Stimulated activated naive B cell treated with anti-CD40 and anti-IgM and Interleukin-4, amounts not matched to agents 10 μg/mL and 1 μg/mL and 100 μg/mL, for 72 hours (primary cell): ENCODE measurements at places on chromosomes 4 and X.

GRCh38 chr4:144318797-144319196, 178.3 kb upstream of the GYPA start:
- no peak for DNase-seq

- DNase-seq: no peak
These were observed 420.1 kb downstream of the ZNF674 start for GRCh38 chrX:46125111-46125510.

DNA sequence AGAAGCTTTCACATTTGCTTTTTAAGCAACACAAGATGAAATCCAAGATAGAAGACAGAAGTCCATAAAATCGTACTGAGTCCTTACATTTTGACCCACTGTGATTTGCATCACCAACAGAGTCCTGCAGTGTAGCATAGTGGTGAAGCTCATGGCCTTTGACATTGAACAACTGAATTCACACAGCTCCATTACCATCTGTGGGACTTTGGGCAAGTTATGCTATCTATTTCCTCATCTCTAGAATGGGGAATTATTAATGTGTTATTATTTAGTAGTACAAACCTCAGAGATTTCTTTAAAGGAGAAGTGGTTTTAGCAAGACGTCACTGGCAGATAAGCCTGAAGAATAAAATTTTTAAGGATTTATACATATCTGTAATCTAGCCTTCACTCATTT, 10.7 kb downstream of the GPRIN3 start:
- no peak for DNase-seq

DNA sequence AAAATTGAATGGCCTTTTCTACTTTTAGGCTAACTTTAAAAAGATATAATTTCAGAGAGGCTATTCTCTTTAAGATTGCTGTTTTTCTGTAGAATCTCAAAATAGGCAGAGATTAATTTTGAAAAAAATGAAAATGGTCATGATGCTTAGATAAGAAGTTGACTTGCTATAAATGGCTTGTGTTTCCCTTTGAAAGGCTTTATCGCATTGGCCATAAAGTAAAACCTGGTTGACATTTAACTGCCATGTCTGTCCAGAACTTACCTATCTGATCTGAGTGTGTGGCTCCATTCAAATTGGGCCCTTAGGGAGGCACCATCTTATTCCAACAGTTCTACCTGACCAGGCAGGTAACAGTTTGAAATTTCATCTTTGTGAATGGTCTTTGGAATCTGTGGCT, 56.1 kb downstream of the AFF2 start:
- DNase-seq: no peak

DNA sequence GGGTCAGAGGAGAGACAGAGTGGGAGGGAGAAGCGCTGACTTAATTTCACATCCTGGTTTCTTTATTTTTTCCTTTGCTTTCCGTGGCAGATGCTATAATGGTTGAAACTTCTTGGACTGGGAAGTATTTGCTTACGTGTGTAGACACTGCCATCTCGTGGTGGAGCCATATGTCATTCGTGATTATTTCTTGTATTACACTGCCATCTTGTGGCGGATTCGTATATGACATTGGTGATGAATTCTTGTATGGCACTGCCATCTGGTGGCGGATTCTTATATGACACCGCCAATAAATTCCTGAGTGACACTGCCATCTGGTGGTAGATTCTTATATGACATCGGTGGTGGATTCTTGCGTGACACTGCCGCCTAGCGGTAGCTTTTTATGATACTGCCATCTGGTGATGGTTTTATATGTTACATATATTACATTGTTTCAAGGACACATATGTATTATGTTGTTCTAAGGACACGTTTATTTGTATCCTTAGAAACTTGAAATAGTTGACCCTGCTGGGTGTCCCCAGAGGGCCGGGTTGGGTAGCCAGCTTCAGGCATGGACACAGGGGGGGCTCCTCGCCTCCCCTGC, 37.3 kb upstream of the CLCN4 start:
- DNase-seq: peak; percentile 61

DNA sequence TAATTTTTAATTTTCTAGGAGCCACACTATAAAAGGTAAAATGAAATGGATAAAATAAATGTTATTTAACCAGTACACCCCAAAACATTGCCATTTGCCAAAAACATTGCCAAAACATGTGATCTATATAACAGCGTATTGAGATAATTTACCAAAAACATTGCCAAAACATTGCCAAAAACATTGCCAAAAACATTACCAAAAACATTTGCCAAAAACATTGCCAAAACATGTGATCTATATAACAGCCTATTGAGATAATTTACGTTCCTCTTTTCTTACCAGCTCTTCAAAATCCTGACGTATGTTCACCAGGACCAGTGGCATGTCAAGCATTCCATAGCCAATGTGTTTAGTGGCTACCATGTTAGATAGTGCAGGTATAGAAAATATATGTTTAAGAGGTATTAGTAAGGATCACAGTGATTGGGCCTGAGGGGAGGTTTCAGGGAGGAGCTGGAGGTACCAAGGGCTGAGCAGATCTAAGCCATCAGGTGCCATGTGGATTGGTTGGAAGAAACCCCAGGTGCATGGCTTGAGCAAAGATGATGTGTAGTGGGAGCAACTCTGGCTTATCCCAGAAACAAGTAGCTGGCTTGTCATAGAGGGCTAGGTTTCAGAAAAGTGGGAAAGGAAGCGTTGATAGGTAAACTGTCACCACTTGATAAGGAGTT, 42.6 kb downstream of the RAPGEF2 start:
- DNase-seq: no peak

DNA sequence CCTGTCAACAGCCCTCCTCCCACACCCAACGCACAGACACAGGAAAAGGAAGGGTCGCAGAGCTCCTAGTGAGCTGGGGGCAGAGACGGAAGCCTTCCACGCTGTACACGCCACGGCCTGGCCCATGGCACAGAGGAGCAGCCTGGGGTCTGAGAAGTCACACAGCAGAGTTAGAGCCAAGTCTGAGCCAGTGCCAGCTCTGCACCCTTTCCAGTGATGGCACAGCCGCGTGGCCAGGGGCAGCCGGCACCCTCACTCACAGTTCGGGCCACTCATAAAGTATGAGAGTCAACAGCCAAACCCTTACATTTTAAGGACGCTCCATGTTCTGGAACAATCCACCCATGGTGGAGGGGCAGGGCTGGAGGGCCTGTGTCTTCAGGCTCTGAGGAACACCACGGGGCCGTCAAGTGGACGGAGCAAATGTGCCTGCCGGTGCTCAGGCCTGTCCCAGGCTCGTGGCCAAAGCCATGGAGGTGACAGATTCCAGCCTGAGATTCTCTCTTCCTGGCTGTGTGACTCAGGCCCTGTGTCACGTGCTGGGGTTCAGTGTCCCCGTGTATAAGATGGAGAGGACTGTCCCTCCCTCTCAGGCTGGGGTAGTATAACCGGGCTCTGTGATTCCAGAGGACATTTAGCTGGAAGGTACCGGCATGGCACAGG, 91.2 kb downstream of the ABLIM2 start:
- DNase-seq: no peak

- DNase-seq: no peak
These were observed 304.7 kb upstream of the GATB start for GRCh38 chr4:152065545-152065944.

DNA sequence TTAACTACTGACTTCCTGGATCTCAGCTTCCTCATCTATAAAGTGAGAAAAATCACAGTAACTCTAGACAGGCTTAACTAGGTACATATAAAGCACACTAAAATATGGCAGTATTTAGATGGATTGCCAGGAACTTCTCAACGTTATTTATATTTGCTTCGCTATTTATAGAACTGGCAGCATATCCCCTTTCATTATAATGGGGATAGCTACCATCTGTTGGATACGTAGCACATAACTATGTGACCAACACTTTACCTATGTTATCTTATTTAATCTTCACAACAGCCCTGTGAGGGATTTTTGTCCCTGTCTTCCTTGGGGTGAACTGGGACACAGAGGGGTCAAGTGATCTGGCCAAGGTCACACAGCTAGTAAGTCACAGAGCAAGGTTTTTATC, 64.6 kb downstream of the ENPEP start:
- DNase-seq: no peak

DNA sequence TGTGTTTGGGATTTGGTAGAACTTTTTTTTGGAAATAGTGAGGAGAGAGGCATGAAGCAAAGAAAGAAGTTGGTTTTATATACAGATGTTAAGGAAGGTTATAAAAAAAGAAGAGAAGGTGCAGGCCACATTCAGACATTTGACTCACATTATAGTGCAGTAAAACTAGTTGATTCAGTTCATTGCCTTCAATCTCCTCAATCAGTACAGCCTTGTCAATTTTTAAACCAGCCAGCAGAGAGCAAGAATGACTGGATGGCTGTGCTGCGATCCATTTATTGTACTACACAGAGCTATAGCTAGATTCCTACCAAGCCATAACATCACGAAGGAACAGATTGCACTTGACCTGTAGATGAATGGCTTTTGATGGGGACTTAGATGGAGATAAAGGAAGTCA, 79.7 kb upstream of the LSM6 start:
- no peak for DNase-seq

DNA sequence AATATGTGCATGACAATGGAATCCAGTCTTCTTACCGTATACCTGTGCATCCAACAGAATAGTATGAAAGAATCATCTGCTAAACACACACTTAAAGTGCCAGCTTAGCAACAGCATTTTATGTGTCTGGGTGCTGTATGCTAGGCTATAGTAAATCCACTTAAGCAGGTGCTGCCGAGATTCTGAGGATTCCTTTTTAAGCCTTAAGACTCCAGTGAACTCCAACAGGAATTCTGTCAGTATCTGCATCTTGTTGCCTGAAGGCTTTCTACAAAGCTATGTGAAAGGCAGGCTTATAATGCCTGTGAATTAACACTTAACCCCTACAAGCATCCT, 1076.4 kb upstream of the PABPC4L start:
- no peak for DNase-seq

GRCh38 chr4:168039593-168039992, 52.7 kb upstream of the ANXA10 start:
- no peak for DNase-seq

- DNase-seq: no peak
These were observed 24.1 kb downstream of the OCIAD1 start for GRCh38 chr4:48854982-48855381.

GRCh38 chr4:2795300-2795892, 2.5 kb downstream of the SH3BP2 start:
- no peak for DNase-seq

DNA sequence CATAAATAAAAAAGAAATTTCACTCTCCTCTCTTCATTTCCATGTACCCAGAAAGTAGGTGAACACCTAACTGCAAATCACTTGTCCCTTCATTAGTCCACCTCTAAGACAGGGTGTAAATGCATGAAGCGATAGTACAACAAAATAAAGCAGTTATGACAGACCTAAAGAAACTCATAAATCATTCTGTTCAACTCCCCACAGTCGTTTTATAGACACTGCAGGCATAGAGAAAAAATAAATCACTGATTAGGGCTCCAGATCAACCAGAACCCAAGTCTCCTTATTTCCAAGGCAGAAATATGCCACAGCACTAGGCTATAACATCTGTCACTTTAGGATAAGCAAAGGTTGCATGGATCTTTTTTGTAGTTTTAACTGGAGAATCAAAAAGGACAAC, 3.0 kb downstream of the RASGEF1B start:
- no peak for DNase-seq

DNA sequence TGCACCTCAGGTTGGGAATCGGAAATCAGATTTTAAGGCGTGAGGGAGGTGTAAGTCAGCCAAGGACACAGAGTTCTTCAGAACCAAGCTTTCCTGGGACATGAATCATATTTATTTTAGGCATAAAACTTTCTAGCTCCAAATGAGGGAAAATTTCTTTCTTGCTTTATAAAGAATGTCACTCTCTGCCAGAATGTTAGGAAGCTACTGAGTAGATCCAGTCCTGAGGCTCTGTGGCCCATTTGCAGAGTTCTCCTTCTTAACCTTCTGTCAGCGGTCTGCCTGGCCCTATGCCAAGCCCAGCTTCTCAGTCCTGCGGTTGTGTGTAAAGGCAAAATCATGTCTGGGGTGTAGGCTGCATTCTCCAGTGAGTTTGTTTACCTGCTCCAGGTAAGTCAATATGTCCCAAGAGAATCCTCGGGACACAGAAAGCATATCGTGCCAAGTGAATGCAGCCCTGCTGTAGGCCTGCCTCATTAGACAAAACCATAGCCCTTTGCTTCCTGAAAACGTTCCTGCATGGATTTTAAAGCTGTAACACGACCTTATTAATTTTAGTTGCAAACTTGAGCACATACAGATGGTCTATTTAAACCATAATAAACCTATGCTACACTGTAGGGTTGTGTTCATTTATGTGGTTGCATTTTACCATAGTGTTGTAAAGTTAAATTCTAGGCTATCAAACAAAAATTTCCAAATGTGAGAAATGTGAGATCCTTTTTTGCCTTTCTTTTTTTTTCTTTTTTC, 29.2 kb upstream of the CCNI start:
- DNase-seq: no peak

GRCh38 chr4:125703443-125703842, 388.7 kb downstream of the FAT4 start:
- DNase-seq: no peak

DNA sequence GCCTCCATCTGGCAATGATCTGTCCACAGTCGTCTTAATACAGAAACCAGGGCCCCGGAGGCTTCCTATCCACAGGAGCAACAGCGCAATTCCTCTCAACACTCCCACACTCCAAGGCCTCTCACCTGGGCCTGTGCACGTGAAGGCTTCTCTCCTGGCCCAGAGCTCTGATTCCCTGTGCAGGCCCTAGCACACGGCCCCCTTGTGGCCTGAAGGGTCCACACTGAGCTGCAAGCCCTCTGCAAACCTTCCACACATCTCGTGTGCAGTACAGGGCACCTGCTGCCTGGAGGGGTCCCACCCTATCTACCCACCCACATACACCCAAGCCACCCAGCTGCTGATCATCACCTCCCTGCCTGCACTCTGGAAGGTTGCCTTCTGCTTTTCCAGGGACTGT, 150.1 kb upstream of the NUDT10 start:
- DNase-seq: no peak

GRCh38 chr4:26889356-26889755, 28.7 kb downstream of the STIM2 start:
- DNase-seq: no peak

- DNase-seq: no peak
These were observed 82.8 kb upstream of the CTSO start for GRCh38 chr4:156036496-156036895.

- no peak for DNase-seq
These were observed 28.1 kb upstream of the IL3RA start for GRCh38 chrX:1308476-1308875.

- no peak for DNase-seq
These were observed 832.1 kb upstream of the INTU start for GRCh38 chr4:126800575-126801141.

- no peak for DNase-seq
These were observed 41.1 kb upstream of the ACSL4 start for GRCh38 chrX:109774136-109774535.

DNA sequence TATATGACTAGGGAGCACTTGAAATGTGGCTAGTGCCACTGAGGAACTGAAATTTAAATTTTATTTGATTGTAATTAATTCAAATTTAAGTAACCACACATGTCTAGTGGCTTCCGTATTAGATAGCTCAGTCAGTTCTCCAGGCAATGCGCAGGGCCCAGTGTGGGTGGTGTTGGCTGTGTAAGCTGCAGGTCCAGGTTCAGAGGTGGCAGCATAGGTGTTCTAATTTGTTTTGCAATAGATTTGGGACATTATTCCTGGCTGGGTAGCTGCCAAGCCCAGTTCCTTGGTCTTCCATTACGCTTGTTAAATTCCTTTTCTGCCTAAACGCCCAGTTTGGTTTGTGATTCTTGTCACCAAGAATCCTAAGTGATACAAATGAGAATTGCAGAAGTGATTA, 79.5 kb downstream of the FAM184B start:
- DNase-seq: no peak
